H54 (cell line): ENCODE measurements at places on chromosomes 4 and X.

- DNase-seq, result no peak
These were observed 20.4 kb upstream of the SEPSECS start for GRCh38 chr4:25180524-25181131.

DNA sequence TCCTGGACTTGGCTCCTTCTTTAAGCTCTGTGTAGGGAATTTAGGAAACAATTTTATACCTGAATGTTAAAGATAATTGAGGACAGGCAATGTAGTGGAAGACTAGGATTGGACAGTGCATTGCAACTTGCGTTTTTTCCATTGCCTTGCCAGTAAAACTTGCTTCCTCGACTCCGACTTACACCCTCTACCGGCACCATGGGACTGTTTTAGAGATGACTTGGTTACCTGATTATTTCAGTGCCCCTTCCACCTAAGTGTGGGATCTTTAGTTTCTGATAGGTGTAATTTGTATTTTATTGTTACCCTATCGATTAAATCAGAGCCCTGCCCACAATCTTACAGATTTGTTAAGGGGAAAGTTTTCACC, 1.2 kb downstream of the PRPS1 start:
- no peak for DNase-seq

DNA sequence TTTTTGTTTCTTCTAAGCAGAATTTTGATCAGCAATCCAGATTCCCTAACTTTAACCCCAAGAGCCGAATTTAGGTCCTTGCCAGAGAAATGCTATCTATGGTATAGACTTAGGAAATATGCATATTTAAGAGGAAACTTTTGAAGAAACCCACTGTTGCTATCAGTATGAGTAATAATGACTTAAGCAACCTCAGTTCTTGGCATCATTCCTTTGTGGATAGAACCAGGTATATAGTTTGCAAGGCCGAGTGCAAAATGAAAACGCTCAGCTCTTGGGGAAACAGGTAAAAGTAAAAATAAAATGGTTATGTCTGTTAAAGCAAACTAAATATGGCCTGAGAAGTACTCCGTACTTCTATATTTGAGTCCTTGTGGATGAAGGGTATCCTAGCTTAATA, 78.1 kb downstream of the ARSF start:
- DNase-seq, result no peak

DNA sequence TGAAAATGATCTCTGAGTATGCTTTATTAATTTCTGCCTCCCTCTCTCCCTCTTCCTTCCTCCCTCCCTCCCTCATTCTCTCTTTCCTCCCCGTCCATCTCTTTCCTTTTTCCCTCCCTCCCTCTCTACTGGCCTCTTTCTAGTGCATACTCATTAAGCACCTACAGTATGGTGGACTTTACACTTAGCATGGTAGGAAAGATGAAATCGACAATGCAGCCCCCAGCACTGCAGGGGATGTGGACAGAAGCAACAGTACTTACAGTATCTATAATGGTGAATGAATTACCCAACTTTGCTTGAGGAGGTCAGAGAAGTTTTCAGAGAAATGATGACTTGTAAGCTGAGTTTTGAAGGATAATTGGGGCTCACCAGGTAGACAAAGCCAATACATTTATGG, 143.8 kb upstream of the RPS6KA3 start:
- no peak for DNase-seq

GRCh38 chr4:80990851-80991250, 39.7 kb upstream of the BMP3 start:
- no peak for DNase-seq

DNA sequence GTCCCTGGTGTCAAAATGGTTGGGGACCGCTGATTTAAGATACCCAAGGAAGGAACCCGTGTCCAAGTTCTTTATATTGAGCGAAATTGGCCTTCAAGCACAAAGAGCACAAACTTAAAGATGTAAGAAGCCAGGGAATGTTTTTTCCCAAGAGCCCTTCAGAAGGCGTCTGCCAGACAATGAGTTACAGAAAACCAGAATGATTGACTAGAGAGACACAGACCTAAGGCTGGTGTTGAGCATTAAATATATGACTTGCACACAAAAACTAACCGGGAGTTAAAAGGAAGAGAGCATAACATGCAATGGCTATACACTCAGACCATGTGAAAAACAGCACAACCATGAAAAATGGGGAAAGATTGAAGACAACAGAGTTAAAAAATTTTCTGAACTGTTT, 157.5 kb upstream of the FAM9B start:
- DNase-seq, result no peak

DNA sequence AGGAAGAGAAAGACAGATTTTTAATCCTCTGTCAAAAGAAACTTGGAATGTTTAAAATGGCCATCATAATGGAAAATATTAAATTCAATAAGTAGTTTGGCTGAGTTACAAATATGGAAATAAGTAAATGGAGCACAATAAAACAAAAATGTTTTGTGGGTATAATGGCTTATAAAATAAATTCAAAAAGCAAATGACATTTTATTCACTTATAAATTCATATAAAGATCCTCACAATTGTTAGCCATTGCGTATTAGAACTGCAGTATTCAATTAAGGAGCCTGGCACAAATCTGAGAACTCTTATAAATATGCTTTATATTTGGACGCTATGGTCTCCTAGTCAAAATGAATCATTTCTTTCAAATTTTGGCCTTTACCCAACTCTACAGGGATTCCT, 339.0 kb upstream of the PABPC4L start:
- DNase-seq, result no peak

GRCh38 chr4:58849026-58849425, 1738.8 kb upstream of the IGFBP7 start:
- no peak for DNase-seq

GRCh38 chr4:75736862-75737261, 12.5 kb downstream of the USO1 start:
- no peak for DNase-seq

DNA sequence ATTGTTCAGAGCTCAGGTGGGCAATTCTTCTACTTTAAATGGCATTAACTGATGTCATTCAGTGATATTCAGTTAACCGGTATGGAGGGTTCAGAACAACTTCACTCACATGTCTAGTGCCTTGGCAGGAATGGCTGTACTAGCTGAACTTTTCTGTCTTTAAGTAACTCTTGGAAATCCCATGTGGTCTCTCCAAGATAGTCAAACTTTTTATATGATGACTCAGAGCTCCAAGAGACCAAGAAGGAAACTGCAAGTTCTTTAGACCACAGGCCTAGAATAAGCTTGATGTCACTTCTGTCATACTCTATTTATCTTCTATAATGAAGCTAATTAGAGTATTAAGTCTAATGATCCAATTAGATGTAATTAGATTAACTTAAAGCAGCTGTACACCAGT, 24.9 kb downstream of the LHFPL1 start:
- no peak for DNase-seq

DNA sequence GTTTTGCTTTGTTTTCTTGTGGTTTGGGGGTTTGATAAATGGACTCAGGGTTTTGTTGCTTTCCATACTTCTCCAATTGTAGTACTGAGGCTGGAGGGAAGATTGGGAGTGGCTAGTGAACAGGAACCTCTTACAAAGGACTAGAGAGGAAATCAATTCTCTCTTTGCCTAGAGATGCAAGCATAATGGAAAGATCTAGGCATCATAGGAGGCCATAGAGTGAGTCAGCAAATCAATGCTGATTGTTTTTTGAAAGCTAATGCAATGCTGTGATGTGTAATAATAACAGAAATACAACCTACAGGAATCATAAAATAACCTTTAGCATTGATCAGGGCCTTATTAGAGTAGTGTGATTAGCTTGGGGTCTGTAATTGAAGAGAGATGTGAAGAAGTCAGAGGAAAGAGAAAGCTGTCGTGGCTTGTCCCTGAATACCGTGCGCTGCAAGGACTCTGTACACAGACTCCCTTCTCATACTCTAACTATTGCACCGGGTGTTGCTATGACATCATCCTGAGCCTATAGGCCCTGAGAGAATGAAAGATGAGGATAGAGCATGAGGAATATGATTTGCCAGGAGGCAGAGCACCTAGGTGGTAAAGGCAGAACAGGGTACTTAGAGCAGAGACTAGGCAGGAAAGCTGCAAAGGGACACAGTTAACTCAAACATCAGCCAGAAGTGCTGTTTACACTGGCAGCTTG, 29.3 kb upstream of the GPR101 start:
- DNase-seq, result no peak

DNA sequence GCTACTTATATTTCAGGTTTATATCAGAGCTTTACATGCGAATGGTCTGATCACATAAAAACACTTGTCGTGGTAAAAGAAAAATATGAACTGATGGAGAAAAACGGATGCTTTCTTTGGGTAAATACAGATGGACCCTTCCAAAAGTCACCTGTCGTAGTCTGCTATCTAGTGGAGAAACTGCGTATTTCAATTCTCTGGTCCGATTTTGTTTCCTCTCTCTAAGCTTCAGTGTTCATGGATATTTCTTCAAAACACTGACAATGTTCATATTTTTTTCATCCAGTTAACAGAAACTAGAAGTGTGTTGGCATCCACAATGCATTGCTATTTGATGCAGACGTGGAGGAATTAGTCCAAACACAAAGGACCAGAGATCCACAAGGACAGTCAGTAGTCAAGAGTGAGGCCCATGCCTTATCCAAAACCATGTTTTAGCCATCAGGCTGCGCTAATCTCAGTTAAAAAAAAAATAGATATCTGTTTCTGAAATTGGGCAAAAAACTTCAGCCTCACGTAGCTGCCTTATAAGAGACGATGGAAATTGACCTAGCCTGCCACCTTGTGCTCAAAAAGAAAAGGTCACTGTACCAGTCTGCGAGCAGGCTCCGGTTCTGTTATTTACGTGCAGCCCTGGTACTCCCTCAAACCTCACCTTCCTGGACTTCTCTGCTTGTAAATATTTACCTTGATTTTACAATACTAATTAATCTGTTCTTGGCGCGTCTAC, 16.0 kb downstream of the MEPE start:
- no peak for DNase-seq
